Aorta (tissue), 5 donors: ENCODE measurements at places on chromosomes 16 and 17. TPM values are rescaled to one million over a fixed set of nuclear protein-coding genes. Genes with fewer than 3 reads are reported as not detected.
A peak's percentile ranks its signal among the peaks of the same experiment; 100 is the strongest.

SCGB1C2 gene
- not detected for total RNA-seq

DNA sequence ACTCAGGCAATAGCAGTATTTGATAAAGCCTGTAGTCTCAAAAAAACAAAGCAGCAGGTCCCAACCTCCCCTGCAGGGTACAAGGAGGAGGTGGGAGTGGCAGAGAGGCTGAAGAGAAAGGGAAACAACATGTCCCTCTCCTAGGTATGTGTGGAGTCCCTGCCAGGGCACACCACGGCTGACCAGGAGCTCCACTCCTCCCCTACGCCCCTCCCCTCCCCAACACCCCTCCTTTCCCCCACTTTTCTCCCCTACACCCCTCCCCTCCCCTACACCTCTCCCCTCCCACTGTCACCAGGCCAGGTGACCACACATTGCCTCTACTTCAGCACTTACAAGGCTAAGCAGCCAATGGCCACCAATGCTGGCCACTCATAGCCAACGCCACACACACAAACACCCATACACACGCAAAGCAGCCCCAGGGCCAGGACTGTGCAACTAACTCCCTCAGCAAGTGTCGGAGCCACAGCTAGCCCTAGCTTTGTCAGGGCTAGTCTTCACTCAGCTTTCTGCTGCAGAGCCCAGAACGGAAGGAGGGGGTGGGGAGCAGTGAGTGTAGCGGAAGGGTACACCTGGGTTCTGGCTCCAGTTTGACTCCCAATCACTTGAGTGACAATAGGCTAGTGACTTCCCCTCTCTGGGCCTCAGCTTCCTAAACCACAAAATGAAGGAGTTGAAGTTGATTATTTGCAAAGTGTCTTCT lies 8.2 kb downstream of the CAVIN1 start:
- H3K36me3 ChIP-seq, result no peaks in the 10 kb centered on the region
- peaks cover 10% of the 10 kb centered on the region for H3K4me1 ChIP-seq
- H3K27ac ChIP-seq, result no peak overlapping the region

- DNase-seq, result no peak
- H3K27me3 ChIP-seq, result no peaks in the 10 kb centered on the region
- no peaks in the 10 kb centered on the region for H3K4me1 ChIP-seq
- no peak overlapping the region for H3K27ac ChIP-seq
- no peak overlapping the region for H3K4me3 ChIP-seq
These were observed 7.0 kb downstream of the ZNF598 start for GRCh38 chr16:2002406-2003230.

GRCh38 chr17:7823581-7824001 lies 10.4 kb upstream of the KDM6B start:
- H3K4me1 ChIP-seq, result no peaks in the 10 kb centered on the region
- H3K27me3 ChIP-seq, result no peaks in the 10 kb centered on the region
- H3K4me3 ChIP-seq, result no peak overlapping the region
- no peaks in the 10 kb centered on the region for H3K36me3 ChIP-seq
- no peak overlapping the region for H3K27ac ChIP-seq
- peak; percentile 66 for DNase-seq

DNA sequence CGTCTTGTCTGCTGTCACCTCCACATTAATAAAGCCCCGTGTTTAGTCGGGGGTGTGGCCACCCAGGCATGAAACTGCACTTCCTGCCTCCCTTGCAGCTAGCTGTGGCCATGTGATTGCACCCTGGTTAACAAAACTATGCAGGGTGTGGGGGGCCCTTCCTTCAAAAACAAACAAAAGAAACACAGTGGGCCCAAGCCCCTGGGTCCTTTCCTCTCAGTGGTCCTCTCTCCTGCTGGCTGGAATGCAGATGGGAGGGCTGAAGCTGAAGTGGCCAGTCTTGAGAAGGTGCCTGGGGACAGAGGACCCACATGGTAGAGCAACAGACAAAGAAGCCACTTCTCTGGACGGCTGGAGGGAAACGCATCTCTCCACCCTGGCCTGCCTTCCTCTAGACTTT lies 38.0 kb upstream of the FOXF1 start:
- no peak for DNase-seq
- H3K27me3 ChIP-seq, result no peaks in the 10 kb centered on the region
- no peaks in the 10 kb centered on the region for H3K4me1 ChIP-seq

HYDIN gene
- 4.8 TPM for total RNA-seq

GRCh38 chr16:85856079-85856478 lies 42.9 kb upstream of the IRF8 start:
- DNase-seq, result no peak
- H3K4me1 ChIP-seq, result no peaks in the 10 kb centered on the region
- no peaks in the 10 kb centered on the region for H3K36me3 ChIP-seq
- no peak overlapping the region for H3K27ac ChIP-seq

RBBP6 gene
- 65.8 TPM for total RNA-seq

DNA sequence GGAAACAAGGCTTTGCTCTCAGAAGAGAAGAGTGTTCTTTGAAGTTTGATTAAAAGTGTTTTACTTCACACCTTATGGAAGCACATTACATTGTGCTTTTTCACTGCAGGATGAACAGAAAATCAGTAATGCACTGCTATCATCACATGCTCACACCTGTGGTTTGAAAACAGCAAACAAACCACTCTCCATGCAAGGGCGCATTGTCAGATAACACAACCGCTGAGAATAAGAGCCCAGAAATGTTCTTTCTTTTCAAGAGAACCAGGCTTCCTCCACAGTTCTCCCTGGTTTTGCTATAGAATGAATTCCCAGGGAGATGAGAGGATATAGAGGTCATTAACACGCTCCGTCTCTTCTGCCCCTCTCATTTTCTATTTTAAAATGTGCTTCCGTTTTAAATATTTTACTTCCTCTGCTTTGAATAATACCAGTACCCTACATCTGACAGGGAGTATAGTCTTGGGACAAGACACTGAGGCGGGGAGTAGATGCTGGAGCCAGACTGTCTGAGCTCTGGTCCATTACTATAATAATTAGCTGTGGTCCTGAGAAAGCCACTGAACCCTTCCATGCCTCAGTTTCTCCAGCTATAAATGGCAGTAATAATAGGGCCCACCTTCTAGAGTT lies 71.6 kb downstream of the CDK5R1 start:
- DNase-seq, result no peak
- H3K27ac ChIP-seq, result no peak overlapping the region

GRCh38 chr16:23121024-23121423 lies 28.2 kb downstream of the USP31 start:
- peak overlapping the region; percentile 80 for H3K27ac ChIP-seq
- no peak for DNase-seq
- H3K36me3 ChIP-seq, result no peaks in the 10 kb centered on the region

DNA sequence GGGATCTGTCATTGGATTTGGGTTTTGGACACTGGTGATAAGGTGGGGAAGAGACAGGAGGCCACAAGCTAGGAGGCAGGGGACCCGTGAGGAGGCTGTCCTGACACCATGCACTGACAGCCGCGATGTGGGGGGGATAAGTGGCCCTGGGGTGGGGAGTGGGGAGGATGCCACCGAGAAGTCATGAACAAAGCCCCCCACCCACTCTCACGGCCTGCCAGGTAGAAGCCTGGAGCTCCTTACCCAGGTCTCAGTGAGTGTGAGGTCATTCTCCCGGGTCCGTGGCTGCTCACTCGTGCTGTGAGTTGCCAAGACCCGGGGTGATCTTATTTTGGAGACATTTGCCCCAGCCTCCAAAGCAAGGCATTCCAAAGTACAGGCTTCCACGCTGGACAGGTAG lies 165.9 kb upstream of the TNRC6C start:
- DNase-seq, result peak; percentile 37
- H3K4me1 ChIP-seq, result no peaks in the 10 kb centered on the region
- H3K27me3 ChIP-seq, result no peaks in the 10 kb centered on the region
- no peak overlapping the region for H3K4me3 ChIP-seq
- no peaks in the 10 kb centered on the region for H3K36me3 ChIP-seq

MEFV gene
- 4.5 TPM for total RNA-seq

- no peaks in the 10 kb centered on the region for H3K4me1 ChIP-seq
- H3K4me3 ChIP-seq, result no peak overlapping the region
- H3K27ac ChIP-seq, result no peak overlapping the region
- DNase-seq, result no peak
- no peaks in the 10 kb centered on the region for H3K27me3 ChIP-seq
These were observed 58.2 kb downstream of the CYB5D2 start for GRCh38 chr17:4201226-4201625.

DNA sequence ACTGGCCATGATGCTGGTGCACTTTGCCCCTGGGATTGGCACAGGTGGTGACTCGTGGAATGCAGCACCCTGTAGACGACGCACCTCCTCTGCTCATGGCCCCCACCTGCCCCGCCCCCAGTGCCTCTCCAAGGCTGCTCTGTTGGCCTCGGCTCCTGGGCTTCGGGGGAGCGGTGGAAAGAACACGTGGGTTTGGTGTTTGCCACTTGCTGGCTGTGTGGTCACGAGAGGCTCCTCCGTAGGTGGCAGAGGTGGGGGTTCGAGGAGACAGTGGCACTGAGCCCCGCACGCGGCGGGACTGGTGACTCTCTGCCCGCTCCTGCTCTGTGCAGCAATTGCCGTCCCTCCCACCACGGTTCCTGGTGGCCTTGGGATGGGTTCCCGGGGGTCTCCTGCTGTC lies 82.8 kb upstream of the ZNF750 start:
- H3K4me1 ChIP-seq, result no peaks in the 10 kb centered on the region
- H3K4me3 ChIP-seq, result no peak overlapping the region
- peak; percentile 74 for DNase-seq
- no peaks in the 10 kb centered on the region for H3K27me3 ChIP-seq
- H3K27ac ChIP-seq, result no peak overlapping the region

GRCh38 chr16:80894091-80894490 lies 89.7 kb upstream of the CDYL2 start:
- H3K4me3 ChIP-seq, result no peak overlapping the region
- no peaks in the 10 kb centered on the region for H3K4me1 ChIP-seq
- H3K27me3 ChIP-seq, result no peaks in the 10 kb centered on the region
- H3K27ac ChIP-seq, result no peak overlapping the region
- no peak for DNase-seq

DNA sequence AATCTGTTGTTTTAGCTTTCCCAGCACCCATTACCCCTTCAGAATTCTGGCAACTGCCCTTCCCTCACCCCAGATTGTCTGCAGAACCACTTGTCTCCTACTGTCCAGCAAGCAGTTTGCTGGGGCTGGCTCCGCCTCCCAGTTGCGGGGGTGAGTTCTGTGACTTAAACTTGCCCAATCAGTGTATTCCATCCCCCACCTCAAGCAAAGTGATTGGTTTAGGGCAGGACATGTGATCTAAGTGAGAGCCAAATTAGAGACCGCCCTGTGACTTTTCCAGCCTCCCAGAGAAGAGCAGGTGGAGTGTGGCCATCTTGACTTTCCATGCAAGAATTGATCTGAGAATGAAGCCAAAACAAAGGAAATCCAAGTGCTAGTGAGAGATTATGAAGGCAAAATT lies 22.7 kb upstream of the SRCIN1 start:
- no peak for DNase-seq
- no peaks in the 10 kb centered on the region for H3K4me1 ChIP-seq
- H3K36me3 ChIP-seq, result no peaks in the 10 kb centered on the region

DNA sequence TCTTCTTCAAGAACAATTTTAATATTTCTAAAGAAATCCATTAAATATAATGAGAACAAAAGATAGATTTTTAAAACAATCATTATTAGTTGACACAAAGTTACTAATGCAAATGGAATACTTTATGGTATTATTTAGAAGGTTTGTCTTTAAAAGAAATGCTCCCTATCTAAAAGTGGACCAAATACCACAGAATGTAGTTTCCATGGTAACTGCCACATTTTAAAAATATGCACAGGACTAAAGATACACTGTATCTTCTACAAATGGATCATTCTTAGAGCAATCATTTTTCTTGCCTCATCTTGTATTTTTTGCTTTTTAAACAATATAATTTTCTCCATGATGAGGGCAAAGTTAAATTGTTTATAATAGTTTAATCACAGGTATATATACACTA lies 296.0 kb downstream of the CEP112 start:
- H3K4me1 ChIP-seq, result no peaks in the 10 kb centered on the region
- H3K4me3 ChIP-seq, result no peak overlapping the region
- H3K27me3 ChIP-seq, result no peaks in the 10 kb centered on the region
- no peaks in the 10 kb centered on the region for H3K36me3 ChIP-seq

DNA sequence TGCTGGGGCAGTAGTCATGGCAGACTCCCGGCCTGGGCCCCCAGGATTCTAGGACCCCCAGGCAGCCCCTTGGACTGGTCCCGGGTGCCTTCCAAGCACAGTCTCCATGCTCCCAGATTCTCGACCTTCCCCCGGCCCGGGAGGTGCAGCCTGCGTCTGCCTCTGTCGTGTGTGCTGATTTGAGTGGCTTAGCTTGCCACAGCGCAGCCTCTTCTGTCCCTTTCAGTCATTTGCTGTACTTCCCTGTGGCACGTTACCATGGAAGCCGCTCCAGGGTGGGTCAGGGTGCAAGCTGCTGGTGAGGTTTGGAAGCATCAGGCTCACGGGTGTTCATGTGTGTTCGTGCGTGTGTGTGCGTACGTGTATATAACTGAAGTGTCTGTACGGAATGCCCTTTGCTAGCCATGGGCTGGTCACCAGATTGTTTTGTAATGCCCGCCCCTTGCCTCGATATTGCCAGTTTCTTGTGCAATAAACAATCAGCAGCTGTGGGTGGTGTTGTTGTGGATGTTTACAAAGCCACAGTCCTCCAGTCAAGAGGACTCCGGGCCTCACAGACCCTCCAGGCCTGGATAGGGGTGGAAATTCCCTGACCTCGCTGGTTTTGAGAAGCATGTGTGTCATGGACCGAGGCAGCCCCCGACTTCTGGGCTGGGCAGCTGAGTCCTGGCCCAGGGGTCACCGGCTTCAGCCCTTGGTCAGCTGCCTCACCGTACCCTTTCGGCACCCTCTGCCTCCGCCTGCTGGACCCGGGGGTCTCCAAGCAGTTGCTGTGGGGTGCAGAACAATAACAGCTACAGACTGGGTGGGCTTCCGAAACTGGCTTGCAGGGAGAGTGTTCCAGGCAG lies 9.7 kb upstream of the CLEC18A start:
- no peaks in the 10 kb centered on the region for H3K27me3 ChIP-seq
- peak; percentile 74 for DNase-seq
- no peaks in the 10 kb centered on the region for H3K36me3 ChIP-seq
- H3K27ac ChIP-seq, result no peak overlapping the region

DNA sequence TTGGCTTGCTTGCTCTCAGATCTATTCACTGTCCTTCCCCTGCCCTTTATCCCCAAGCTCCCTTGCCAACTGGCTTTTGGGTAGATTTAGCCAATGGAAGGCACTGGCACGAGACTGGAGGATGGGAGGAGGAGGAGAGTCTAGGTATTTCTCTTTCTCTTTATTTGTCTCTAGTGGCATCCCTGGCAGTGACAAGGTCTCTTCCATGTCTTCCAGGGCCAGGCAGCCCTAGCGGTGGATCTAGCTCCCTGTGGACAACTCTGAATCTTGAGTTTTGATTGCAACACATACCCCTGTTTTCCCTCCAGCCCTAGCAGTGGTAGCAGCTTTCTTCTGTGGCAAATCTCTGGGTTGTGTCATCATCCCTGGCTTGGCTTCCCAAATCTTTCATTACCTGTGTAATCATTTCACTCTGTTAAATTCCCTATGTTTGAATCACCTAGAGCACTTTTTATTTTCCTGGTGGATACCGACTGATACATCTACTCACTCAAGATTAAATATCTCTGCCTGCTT lies 171.1 kb upstream of the IRX6 start:
- no peaks in the 10 kb centered on the region for H3K4me1 ChIP-seq
- H3K27me3 ChIP-seq, result peaks cover 3% of the 10 kb centered on the region
- no peak overlapping the region for H3K27ac ChIP-seq
- no peaks in the 10 kb centered on the region for H3K36me3 ChIP-seq
- H3K4me3 ChIP-seq, result no peak overlapping the region

- no peaks in the 10 kb centered on the region for H3K27me3 ChIP-seq
- no peaks in the 10 kb centered on the region for H3K4me1 ChIP-seq
- no peak overlapping the region for H3K27ac ChIP-seq
- DNase-seq, result no peak
These were observed 25.6 kb downstream of the RNF135 start for GRCh38 chr17:30996486-30996885.

C16orf95 gene
- 2.2 TPM for total RNA-seq

GFOD2 gene
- total RNA-seq, result 18.7 TPM

OR4D1 gene
- not detected for total RNA-seq
